Right kidney (tissue), 9 donors: ENCODE measurements at places on chromosomes 12 and 14.

- DNase-seq: no peak
Measured at GRCh38 chr12:39372929-39373328, 70.0 kb downstream of the KIF21A start.

- no peak for DNase-seq
Measured at GRCh38 chr12:123131879-123132402, 18.9 kb downstream of the PITPNM2 start.

GRCh38 chr14:74140374-74140850 lies 55.7 kb downstream of the LIN52 start:
- no peak for DNase-seq

DNA sequence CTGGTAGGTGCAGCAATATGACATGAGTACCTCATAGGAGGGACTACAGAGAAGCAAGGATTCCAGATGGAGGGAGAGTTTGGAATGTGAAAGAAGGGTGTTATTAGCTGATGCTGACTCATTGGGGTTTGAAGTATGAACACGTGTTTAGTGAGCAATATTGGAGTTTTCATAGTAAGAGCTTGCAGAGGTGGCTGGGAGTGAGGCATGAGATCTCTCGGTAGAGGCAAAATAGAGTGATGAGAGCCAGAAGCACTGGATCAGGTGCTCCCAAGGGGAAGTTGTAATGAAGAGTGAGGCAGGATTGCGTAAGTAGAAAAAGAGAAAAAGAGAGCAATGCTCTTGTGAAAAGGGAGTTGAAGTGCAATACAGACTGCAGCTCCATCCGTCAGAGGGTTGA lies 42.1 kb downstream of the MGST1 start:
- DNase-seq: no peak

- peak; percentile 86 for DNase-seq
Measured at GRCh38 chr14:54902143-54902520, 494 bp downstream of the GCH1 start.

- DNase-seq: no peak
Measured at GRCh38 chr14:89702073-89702875, 252.3 kb downstream of the EFCAB11 start.

DNA sequence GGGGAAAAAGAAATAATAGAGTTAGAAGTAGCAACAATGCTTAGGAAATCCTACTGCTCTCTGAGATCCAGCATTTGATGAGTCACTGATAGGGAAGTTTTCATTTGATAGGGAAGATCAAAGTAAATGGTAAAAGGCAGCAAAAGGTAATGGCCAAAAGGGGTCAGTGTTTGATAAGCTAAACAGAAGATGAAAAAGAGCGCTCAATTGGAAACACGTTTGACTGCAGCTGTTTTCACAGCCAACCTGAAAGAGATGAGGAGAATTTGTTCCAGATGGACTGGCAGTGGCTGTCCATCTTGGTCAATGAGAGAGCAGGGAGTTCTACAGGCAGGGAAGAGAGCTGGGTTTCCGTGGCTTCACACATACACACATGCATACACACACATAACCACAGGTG lies 264.2 kb downstream of the TMEM132C start:
- DNase-seq: no peak

DNA sequence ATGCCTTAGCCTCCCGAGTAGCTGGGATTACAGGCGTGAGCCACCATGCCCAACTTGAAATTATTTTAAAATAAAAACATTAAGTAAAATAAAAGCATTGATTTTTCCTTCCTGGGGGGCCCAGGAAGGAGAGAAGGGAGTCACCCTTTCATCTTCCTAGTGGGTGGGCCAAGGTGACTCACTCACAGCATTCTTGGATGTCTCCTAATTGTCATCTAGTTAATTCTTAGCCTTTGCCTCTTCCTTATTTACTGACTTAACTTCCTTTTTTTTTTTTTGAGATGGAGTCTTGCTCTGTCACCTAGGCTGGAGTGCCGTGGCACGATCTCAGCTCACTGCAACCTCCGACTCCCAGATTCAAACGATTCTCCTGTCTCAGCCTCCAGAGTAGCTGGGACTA lies 29.2 kb downstream of the TMEM120B start:
- no peak for DNase-seq

DNA sequence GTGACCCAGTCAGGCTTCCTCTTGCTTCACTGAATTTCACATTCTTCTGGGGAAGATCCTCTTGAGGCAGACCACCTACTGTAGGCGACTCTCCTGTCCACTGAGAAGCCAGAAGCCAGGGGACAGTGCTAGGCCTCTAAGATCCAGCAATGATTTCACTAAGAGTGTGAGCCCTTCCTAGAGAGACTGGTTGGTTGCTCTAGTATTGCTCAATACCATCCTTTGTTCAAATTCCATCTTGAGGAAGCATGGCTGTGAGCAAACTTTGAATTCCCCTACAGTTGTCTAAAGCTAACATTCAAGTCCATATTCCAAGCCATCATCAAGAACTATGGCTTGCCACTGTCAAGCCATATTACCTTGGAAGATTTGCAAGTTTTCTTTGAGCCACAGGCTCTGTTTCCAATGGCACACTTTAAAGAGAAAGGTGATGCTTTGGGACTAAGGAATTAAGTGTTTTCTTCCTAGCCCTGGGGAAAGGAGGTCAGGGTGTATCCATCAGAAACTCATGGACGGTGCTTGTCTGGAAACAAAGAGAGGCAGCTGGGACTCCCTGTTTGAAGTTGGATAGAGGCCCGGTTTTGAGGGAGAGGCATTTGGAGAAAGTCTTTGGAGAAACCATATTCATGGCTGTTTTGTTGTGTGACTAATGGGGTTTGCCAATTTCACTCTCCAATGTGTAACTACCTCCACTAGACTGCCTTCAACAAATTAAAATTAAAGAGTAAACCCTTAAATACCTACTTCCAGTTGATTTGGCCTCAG lies 1217.9 kb downstream of the VRK1 start:
- DNase-seq: no peak

GRCh38 chr14:38209572-38210557 lies 2.2 kb downstream of the SSTR1 start:
- DNase-seq: peak; percentile 52

GRCh38 chr14:47490353-47490752 lies 185.1 kb downstream of the MDGA2 start:
- no peak for DNase-seq

DNA sequence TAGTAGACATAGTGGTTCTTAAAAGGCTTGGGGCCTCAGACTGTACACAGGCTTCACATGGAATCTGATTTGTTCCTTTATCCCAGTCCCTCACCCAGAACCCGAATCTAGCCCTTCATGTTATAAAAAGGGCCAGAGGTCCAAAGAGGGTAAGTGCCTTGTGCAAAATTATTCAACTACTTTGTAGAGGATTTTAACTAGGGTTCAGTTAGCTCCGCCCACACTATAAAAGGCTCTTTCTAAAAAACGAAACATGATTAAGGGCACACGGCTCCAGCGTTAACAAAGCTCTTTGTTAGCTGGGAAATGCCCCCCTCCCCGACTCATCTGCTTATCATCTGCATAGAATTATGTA lies 3.2 kb upstream of the SOCS2 start:
- DNase-seq: no peak

- DNase-seq: peak; percentile 56
Measured at GRCh38 chr14:67837011-67837624, 17.5 kb downstream of the RAD51B start.

DNA sequence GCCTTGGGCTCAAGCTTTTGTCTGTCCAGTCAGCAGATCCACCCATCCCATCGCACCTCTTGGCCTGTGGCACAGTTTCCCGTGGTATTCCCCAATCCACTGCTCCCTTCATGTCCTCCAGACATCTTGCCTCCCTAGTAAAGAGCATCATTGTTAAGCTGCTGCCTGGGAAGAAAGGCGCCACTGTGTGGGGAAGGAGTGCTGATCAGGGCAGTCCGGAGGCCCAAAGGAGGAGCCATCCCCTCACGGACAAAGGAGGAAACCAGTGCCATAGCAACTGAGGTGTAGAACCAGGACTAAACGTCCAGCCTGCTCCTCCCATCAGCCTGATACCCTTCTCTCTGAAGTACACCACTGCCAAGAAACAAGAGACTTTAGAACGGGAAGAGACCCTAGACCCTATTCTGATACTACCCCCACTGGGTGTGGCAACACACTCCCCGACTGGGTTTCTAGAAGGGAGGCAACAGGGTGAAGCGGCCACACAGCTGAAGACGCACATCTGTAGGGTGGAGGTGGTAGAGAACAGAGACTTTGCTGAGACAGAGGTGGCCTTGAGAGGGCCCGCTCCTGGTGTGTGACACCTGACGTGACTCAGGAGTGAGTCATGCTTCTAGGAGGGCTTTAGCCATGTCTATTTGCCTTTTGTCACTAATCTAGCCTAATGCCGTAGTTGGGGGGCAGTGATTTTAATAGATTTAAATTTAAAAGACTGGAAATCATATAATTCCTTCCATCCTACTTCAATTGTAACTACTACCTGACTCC lies 185.0 kb downstream of the DPF3 start:
- DNase-seq: no peak

GRCh38 chr12:3206536-3207072 lies 129.4 kb downstream of the TSPAN9 start:
- no peak for DNase-seq

DNA sequence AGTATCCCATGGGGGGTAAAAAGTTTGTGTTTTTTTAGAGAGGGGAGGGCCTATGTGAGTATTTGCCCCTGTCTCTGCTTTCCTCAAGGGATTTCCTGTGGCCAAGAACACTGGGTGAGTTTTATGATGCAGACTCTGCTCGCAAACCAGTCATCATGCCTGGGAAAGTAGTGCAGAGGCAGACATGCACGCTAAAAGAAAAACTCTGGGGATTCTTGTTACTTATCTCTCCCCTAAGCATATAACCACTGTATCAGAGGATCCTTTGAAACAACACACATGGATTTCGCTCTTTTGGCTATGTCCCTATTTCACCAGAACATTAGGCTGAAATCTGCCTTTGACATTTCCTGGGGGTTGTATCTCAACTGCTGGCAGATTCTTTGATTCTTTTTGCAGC lies 1845.8 kb upstream of the SEL1L start:
- no peak for DNase-seq

DNA sequence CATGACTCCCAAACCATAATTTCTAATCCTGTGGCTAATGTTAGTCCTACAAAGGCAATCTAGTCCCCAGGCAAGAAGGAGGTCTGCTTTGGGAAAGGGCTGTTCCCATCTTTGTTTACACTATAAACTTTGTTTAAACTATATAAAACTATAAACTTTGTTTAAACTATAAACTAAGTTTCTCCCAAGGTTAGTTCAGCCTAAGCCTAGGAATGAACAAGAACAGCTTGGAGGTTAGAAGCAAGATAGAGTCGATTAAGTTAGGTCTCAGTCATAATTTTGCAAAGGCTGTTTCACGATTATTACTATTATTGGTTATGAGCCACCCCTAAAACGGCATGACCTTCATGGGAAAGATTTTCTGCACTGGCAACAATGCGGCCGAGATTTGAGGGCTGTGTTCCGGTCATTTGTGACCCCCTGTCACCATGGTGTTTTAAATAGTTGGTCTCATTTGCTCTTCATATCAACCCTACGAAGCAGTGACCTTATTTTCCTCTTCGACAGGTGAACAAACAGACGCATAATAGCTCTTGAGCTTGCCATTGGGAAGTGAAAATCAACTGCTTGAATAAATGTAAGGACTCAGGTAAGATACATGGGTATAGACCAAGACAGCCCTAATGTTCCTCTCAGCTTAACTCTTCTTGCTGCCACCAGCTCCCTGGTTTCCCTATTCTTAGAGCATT lies 322.6 kb upstream of the TMEM132C start:
- DNase-seq: no peak

DNA sequence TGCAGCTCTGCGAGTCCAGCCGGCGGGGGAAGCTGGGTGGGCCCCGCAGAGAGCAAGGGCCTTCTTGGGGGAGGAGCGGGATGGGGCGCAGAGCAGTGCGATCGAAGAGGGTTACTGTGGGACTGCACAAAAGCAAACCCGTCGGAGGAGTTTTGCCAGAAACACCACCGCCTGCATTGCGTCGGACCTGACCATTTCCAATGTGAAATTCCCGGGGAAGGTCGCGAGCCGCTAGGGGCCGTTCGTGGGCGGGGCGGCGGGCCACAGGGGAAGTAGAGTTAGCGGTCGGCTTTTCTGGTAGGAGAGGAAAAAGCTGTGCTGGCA lies 333 bp upstream of the KCNA1 start:
- DNase-seq: no peak

GRCh38 chr12:121543786-121544185 lies 37.0 kb downstream of the KDM2B start:
- DNase-seq: no peak

DNA sequence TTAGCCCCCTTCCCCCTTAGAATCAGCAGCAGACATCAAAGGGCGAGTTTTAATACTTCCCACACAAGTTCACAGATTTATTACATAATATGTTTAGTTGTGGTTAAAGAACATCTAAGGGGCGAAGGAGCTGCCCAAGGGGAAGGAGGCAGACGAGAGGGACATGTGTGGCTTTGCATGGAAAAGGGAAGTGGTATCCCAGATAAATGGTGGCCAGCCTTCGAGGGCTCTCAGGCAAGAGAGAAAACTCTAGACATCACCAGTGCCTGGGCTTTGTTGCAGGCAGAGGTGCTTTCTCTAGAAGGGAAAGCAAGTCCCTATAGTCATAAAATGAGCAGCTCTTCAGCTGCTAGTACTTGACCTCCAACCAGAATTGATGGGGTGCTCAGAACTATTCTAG lies 121.2 kb downstream of the CACNA1C start:
- DNase-seq: no peak

GRCh38 chr12:94561943-94562411 lies 88.4 kb downstream of the TMCC3 start:
- no peak for DNase-seq

- DNase-seq: no peak
Measured at GRCh38 chr14:101361044-101361443, 200.3 kb upstream of the DIO3 start.

DNA sequence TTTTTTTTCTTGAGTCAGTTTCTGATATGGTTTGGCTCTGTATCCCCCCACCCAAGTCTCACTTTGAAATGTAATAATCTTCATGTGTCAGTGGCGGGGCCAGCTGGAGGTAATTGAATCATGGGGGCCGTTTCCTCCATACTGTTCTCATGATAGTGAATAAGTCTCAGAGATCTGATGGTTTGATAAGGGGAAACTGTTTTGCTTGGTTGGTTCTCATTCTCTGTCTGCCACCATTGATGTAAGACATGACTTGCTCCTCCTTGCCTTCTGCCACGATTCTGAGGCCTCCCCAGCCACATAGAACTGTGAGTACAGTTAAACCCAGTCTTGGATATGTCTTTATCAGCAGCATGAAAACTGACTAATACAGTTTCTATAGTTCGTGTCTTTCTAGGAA lies 42.9 kb downstream of the WNK1 start:
- no peak for DNase-seq

DNA sequence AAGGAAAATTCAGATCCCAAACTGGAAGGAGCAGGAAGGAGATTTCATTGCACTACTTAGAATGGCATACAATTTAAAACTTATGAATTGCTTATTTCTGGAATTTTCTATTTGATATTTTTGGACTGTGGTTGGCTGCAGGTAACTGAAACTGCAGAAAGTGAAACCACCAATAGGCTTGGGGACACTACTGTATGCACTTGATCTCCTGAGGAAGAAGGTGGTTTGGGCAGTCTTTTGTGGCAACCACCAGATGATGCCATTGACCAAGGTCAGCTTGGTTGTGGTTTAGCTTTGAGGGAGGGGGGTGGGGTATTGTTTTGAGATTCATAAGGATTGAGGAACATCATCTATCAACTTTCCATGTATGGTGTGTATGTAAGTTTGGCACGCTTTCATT lies 209.5 kb upstream of the STXBP6 start:
- no peak for DNase-seq
